Mesenteric fat pad (tissue), 1 donor: ENCODE measurements at places on chromosomes 3 and 15. TPM values are rescaled to one million over a fixed set of nuclear protein-coding genes. Genes with fewer than 3 reads are reported as not detected.

IL5RA gene
- not detected for total RNA-seq

- DNase-seq = no peak
Observed at GRCh38 chr3:150733373-150733935, 29.5 kb downstream of the SIAH2 start.

DNA sequence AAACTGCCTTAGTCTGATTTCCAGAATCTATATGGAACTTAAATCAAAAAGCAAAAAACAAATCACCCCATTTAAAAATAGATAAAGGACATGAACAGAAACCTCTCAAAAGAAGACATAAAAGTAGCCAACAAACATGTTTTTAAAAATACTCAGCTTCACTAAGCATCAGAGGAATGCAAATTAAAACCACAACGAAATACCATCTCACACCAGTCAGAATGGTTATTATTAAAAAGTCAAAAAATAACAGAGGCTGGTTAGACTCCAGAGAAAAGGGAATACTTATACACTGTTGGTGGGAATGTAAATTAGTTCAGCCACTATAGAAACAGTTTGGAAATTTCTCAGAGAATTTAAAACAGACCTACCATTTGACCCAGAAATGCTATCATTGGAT lies 367.9 kb downstream of the ZIC4 start:
- DNase-seq = no peak

GRCh38 chr15:77858792-77859490 lies 218.6 kb downstream of the TBC1D2B start:
- DNase-seq = no peak
